Activated gamma-delta T cell (primary cell): ENCODE measurements at places on chromosomes 5 and 9.

DNA sequence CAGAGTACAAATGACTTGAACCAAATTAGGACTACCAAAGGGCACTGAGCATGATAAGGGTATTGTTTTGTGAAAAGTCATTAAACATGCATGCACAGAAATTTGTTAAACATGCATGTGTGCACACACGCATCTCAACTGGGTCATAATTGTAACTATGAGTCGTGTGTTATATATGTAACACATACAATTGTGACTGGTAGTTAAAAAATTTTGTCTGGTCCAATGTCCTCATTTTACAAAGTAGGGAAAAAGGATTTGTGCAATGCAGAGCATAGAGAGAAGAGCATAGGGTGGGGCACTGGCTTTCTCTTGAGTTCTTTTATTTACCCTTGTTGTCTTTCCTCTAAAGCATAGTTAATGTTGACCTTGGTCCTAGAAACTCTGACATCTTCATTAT, 19.3 kb upstream of the IGFBPL1 start:
- no peak for DNase-seq

GRCh38 chr5:439181-439580, 3.8 kb upstream of the EXOC3 start:
- no peak for DNase-seq

DNA sequence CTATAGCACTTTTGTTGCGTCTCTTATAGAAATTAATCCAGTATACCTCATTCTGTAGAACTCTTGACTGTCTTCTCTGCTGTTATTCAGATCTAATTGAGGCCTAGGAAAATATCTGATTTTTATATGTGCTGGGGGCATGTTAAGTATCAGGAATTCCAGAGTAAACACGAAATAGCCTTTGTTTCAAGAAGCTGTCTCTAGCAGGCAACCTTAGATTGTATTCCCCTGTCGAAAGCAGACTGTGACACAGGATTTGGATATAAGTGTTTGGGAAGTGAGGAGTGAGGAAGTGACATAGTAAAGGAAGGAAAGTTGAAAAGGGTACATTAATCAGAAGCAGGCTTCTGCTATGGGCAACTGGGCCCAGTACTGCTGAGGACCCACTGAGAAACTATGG, 72.1 kb upstream of the RASA1 start:
- DNase-seq, result no peak

DNA sequence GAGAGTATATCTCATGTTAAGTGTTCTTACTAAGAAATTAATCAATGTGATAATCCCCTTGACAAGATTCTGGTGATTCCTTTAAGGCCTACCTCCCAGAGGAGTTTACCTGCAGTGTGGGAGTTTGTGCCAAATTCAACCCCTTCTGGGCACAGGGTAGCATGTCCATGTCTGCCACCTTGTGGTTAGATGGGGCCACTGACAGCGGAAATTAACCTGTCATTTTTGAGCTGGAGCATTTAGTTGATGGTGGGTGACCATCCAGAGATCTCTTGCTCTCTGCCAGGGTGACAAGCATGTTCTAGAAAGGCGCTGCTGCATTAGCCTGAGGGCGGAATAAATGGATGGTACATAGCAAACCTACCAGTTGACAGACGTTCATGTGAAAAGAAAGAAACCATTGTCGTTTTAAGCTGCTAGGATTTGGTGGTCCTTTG, 132.2 kb downstream of the FBXO4 start:
- DNase-seq, result no peak

DNA sequence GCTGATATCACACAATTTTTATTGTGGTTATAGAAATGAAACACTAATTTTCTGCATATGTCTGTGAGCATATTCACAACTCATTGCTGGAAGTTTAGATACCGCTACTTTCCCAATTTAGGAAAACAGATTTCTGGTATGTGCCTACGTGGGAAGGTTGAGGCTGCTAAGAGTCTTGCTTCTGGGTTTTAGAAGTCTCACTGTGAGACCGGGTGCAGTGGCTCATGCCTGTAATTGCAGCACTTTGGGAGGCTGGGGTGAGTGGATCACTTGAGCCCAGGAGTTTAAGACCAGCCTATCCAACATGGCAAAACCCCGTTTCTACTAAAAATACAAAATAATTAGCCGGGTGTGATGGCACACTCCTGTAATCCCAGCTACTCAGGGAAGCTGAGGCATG, 39.6 kb downstream of the UBAP1 start:
- no peak for DNase-seq

- DNase-seq, result no peak
These were observed 155.2 kb downstream of the GAS1 start for GRCh38 chr9:86792136-86792535.

DNA sequence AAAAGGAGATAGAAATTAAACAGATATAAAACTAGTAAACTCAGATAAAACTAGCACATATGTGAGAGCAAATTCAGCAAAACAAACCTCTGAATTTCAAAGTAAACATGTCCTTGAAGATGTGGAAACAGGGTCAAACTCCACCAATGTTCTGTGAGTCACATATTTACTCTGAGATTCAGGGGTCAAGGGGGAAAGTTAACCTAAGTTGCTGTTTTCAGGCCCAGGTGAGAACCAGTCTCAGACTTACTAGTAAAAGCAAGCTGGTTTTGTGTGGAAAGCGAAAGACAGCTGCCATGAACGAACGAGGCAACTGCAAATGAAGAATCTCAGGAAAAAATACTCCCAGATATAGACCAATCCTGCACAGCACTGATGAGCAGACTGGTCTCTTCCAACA, 29.0 kb downstream of the PSMB7 start:
- DNase-seq, result no peak

GRCh38 chr9:92455217-92455616, 27.1 kb downstream of the ASPN start:
- DNase-seq, result no peak

- DNase-seq, result no peak
These were observed 5.1 kb upstream of the SEPTIN8 start for GRCh38 chr5:132782101-132782500.

- no peak for DNase-seq
These were observed 13.2 kb upstream of the PLEKHG4B start for GRCh38 chr5:78805-79149.

DNA sequence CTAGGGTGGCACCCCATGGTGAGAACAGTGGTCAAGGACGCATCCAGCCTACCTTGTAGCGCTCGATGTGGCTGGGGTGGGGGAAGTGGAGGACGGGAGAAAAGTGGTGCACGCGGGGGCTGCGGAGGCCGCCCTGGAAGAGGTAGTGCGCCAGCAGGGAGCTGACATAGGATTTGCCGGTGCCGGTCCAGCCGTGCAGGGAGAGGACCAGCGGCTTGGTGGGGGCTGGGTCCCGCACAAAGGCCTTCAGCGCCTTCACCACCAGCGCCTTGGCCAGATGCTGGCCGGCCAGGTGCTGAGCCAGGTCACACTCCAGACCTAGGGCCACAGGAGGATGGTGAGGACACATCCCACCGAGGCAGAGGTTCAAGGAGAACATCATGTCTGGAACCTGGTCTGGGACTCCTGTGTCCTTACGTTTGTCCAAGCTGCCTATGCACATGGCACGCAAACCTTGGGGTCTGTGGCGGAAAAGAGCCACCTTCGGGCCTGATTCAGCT, 797 bp downstream of the TOR2A start:
- DNase-seq, result no peak

DNA sequence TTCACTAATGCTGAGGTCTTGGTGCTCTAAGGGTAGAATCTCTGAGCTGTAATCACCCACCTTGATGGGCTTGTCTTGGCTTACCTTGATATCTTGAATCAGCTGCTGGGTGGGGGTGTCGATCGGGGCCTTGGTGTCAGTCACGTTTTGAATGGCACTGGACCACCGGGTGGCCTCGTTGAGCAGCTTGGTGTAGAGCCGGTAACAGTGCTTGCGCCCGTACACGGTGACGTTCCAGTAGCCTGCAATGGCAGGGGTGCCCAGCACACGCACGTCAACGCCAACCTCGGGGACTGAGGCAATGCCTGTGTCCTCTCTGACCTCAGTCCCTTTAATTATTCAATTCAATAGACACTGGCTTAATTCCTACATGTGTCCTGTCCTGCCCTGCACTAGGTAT, 63.1 kb upstream of the RETREG1 start:
- DNase-seq, result no peak

- DNase-seq, result no peak
These were observed 55.0 kb upstream of the CPLX2 start for GRCh38 chr5:175816348-175816747.

GRCh38 chr5:91151947-91152346, 231.2 kb downstream of the ARRDC3 start:
- DNase-seq, result no peak

GRCh38 chr5:14148890-14149671, 5.9 kb downstream of the TRIO start:
- DNase-seq, result no peak

DNA sequence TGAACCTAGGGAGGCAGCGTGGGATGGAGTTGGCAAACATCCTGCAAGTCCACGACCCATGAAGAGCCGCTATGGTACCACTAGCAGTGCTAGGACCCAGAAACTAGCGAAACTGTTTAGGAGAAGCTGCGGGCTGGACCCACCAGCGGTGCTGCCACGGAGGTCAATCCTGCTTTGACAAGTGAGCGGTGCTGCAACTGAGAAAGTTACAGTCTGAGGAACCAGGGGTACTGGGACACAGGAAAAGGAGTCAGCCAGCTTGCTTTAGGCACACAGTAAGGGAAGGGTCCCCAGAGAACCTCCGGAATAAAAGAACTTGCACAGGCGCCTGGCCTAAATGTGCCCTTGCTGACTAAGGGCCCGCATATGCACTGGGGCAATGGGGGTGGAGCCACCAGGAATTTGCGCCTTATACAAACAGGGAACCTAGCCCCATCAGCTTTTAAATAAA, 23.6 kb upstream of the ANXA2R start:
- DNase-seq, result no peak

DNA sequence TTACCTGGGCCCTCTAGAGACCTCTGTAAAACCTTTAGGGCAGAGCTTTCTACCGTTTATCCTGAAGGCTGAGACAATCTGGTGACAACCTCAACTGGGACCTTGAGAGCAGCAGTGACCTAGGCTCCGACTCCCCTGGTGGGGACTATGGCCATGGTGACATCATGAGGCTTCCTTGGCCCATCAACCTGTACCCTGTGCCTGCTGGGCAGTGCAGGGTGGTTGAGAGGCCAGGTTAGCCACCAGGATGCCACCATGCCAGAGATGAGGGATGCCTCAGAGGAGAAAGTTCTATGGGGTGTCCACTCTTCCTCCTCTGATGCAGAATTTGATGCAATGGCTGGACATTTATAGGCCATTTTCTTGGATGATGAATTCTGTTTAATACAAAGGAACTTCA, 194.8 kb downstream of the PDZD2 start:
- DNase-seq, result no peak

DNA sequence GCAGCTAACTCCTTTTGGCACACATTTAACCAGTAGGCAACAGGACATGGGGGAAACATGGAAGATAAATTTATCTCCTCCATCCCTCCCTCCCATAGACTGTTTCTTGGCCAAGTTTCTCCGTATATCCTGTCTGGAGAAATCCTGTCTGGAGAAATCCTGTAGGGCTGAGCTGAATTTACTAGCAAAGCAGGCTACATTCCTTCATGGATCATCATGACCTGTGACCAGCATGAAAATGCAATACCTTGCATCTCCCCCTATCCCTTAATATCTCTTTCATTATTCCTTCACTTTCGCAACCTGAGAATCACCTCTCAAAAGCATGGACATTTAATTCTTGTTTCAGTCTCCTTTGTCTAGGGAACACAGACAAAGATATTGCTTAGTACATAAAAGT, 379.1 kb downstream of the PSAT1 start:
- DNase-seq, result no peak

- no peak for DNase-seq
These were observed 60.0 kb upstream of the DHFR start for GRCh38 chr5:80714570-80715298.

GRCh38 chr5:173581408-173582215, 34.8 kb downstream of the BOD1 start:
- DNase-seq, result no peak

DNA sequence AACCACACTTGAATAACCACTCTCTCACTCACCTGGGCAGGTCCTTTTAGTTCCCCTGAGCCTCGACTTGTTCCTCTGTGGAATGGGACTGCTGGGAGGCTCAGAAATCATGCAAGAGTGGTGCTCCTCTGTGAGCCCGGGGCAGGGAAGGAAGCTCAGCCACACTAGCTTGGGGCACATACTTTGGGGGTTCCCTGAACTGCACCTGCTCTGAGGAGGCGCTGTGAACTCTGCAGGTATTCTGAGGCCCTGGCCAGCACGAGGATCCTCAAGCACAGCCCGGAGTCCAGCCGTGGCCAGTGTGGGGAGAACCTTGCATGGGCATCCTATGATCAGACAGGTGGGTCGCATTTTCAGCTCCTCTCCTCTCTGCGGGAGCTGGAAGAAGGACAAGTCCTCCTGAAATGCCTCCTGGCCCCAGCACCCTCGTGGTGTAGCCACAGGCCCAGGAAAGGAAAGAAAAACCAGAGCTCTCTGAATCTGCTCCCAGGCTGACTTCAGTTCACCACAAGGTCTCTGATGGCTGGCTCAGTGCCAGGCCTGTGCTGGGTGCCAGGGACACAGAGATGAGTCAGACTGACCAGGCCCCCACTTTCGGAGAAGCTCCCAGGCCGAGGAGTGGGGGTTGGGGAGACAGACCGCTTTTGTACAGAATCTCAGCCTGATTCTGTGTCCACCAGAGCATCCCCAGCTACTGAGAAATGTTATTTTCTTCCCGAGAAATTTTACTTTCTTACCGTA, 11.9 kb downstream of the GLIPR2 start:
- DNase-seq, result peak; percentile 27

GRCh38 chr5:134784946-134785620, 26.5 kb downstream of the DDX46 start:
- DNase-seq, result no peak

DNA sequence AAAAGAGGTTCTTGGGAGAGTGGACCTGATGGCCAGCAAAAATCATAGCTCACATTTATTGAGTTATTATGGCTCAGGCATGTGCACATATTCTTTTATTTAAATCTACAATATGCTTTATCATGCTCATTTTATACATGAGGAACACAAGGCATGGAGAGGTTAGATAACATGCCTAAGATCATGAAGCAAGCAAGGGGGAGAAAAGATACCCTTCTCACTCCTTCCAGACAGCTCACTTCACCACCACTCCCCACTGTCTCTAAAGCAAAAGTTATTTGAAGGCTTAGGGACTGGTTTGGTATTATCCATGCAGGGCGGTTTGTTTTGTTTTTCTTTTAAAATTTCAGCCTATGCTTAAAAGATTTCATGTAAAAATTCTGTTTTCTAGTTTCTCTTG, 59.0 kb upstream of the PDE8B start:
- no peak for DNase-seq

DNA sequence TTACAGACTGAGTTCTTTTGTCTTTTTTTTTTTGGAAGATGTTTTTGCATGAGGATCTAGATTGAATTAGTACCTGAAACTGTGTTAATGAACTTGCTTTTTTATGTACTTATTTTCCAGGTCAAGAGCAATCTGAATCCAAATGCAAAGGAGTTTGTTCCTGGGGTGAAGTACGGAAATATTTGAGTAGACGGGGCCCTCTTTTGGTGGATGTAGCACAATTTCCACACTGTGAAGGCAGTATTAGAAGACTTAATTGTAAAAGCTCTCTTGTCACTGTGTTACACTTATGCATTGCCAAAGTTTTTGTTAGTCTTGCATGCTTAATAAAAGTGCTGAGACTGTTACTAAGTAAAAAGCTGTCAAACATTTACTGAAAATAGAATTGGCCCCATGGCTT, 14.5 kb downstream of the SLC23A1 start:
- DNase-seq, result no peak
